ENCODE measurements at places on chromosomes 2 and 18.

DNA sequence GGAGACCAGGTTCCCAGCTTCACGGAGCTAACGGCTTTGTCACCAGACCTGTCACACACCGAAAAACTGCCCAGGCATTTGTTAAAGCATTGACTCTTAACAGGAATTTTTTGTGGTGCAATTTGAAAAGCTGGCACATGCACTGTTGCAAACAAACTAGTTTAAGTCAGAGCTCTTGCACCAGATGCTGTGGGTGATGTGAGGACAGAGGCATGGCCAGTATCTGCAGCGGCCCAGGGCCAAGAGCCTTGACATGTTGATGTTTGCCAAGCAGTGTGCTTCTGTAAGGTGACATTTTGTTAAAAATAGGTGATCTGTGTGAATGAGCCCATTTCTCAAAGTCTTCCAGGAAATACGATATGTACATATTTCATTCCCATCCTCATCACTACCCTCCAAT, 142.5 kb downstream of the MTCL1 start:
- no peak for DNase-seq

- no peak for DNase-seq
Observed at GRCh38 chr2:172836827-172837226, 101.2 kb downstream of the RAPGEF4 start.

DNA sequence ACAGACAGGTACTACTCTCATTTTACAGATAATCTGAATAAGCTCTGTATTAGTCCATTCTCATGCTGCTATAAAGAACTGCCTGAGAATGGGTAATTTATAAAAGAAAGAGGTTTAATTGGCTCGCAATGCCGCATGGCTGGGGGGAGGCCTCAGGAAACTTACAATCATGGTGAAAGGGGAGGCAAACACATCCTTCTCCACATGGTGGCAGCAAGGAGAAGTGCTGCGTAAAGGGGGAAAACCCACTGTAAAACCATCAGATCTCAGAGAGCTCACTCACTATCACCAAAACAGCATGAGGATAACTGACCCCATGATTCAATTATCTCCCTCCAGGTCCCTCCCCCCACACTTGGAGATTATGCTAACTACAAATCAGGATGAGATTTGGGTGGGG, 254.4 kb downstream of the KCNE4 start:
- DNase-seq = no peak

- DNase-seq = no peak
Observed at GRCh38 chr2:169397697-169398096, 35.4 kb upstream of the LRP2 start.

DNA sequence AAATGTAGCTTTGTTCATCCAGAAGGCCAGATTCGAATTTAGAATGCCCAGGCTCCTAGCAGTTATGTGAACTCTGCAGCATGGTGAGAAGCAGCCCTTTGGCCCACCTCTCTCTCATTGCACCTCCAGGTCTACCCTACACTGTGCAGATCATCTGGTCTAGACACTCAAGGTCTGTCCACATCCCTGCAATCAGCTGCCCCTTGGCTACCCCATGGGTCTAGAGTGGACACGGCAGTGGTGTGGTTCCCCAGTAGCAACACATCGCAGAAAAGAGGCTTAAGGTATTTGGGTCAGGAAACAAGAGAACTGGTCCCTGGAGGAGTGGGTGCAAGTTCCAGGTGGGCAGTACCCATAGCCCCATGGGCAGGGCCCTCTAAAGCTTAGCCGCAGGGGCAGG, 76.6 kb upstream of the BCL2L11 start:
- no peak for DNase-seq

DNA sequence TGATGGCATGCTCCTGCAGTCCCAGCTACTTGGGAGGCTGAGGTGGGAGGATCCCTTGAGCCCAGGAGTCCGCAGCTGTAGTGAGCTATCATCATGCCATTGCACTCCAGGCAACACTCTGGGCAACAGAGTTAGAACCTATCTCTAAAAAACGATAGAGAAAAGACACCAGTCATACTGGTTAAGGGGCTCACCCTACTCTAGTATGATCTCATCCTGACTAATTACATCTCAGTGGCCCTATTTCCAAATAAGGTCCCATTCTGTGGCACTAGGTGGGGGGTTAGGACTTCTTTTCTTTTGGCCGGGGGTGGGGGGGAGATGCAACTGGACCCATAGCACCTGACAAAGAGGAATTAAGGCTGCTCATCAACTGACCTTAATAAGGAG, 163.2 kb upstream of the NCK2 start:
- no peak for DNase-seq

DNA sequence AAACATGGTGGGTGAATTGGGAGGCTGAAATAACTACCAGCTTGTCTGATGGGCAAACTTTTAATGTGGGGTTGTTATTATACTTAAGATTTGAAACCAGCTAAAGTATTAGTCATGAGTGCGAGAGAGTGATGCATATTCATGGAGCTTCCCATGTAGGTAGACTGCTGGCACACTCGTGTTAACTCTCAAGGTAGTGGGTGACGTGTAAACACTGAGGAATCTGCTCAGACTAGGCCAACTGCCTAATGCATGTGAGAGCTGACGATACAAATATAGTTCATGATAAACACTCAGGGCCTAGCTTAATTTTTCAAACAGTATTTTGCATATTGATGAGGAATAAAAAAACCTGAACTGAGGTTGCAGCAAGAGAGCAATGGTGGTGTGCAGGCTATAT, 1165.7 kb upstream of the PIK3C3 start:
- no peak for DNase-seq

- DNase-seq = no peak
Observed at GRCh38 chr2:161146996-161147395, 13.2 kb upstream of the TANK start.

DNA sequence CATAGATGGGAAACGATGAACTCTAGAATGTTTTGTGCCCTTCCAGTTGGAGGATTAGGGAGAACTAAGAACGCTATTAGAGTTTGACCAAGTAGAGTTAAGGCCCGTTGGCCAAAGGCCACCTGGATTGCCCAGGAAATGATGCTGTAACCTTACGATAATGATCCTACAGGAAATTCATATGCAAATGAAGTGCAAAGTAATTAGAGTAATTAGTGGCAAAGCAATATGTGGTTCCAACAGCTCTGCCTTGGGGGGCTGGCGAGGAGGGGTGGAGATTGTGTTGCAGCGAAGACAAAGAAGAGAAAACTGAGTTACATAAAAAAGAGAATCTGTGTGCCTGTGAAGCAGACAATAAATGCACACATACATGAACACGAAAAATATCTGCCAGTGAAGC, 61.5 kb upstream of the BOD1L2 start:
- no peak for DNase-seq

DNA sequence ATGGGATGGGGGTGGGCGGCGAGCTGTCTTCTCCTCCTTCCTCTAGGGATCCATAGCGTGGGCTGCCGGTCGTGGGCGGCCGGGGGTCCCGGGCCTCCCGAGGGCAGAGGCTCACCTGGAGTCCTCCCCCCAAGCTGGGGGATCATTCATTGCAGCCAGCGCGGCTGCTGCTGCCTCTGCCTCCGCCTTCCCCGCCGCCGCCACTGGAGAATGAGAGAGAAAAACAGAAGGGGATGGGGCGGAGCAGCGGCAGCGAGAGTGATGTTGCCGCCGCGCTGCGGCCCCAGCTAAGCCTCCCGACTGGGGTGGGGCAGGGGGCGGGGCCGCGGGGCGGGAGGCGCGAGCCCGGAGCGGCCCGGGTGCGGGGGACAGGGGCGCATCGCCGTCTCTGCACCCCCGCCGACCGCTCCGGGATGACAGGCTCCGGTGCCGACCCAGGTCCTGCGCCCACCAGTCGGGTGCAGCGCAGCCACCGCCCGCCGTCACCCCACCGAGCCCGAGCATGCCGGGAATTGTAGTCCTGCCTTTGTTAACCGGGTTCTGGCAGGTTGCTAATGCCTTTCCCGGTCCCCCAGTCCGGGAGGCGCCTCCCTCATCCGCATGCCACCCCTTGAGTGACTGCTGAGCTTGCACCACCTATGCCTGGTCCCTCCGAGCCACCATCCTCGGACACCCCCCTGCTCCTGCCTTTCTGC, at the start of gene KIF3C:
Gene KIF3C (minus strand): TSS at position 225 of the 695 bp plus-strand sequence. CDS start 580 bp downstream, outside the sequence.
- peak; percentile 60 for DNase-seq

- no peak for DNase-seq
Observed at GRCh38 chr2:120243211-120243610, 9.4 kb upstream of the RALB start.

GRCh38 chr2:72674982-72675915, 150.6 kb downstream of the EXOC6B start:
- no peak for DNase-seq

DNA sequence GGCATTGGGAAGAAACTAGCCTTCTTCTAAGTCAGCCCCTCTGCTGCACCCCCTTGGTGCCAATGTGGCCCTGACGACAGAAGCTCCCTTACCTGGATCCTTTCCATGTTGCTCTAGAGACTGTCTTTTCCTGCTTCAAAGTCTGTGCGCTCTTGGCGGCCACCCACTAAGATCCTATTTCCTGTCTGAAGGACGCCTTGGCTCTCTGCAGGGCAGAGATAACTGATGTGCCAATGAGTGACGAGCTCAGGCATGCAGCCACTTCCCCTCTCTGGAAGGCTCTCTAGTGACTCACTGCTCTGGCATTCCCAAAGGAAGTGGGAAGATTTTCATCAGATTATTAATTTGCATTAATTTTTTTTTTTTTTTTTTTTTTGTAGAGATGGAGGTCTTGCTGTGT, 273.5 kb downstream of the CDH20 start:
- DNase-seq = no peak

GRCh38 chr2:203744091-203744490, 37.7 kb downstream of the CD28 start:
- DNase-seq = no peak

GRCh38 chr2:112725545-112726457, 5.0 kb downstream of the NT5DC4 start:
- no peak for DNase-seq

DNA sequence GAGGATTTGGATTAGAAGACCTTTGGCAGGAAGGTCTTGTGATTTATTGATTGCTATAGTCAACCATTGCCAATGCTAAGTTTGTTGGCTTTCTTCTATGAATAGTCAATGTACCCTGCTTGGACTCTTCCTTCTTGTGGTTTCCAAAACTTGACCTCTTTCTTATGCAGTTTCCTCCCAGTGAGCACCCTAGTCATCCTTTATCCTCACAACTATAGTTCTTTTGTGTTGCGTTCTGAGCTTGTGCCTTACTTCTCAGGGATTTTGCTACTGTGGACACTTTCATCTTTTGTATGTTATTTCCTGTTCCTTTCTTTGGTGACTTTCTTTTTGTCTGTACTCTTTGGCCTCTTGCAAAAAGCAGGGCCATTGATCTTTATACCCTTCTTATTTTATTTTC, 168.2 kb downstream of the LRRTM1 start:
- DNase-seq = no peak

- DNase-seq = no peak
Observed at GRCh38 chr2:233030-233429, 30.8 kb downstream of the SH3YL1 start.

- no peak for DNase-seq
Observed at GRCh38 chr18:40670668-40671375, 1284.2 kb upstream of the PIK3C3 start.
